ENCODE measurements at places on chromosomes 16 and 17.

DNA sequence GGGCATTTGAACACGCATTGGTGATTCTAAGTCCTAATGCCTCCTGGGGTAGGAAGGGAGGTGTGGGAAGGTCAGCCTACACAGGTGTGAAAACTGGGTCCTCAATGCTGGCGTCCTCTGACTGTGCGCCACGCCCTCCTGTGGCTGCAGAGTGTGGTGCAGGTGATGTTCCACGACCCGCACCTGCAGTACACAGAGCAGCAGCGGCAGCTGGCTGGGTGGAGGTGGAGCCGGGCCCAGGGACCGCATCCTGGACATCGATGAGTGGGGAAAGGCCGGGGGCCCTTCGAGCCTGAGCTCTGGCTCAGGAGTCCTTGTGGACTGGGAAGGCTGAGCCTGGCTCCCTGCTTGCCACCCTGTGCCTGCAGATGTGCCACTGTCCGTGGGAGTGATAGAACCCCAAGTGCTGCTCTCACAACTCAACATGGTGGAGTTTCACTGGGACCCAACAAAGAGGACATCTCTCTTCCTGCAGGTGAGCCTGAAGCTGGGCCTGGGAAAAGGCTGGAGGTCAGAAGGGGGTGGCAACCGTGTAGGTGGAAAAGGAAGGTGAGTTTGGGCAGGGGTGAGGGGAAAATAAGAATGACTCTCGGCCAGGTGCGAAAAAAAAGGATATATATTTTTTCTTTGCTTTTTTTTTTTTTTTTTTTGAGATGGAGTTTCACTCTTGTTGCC is 14.0 kb upstream of the STAC2 start:
- DNase-seq, result no peak

GRCh38 chr16:77227745-77228144 is 28.5 kb downstream of the SYCE1L start:
- no peak for DNase-seq

GRCh38 chr17:897970-898619 is 81.5 kb downstream of the NXN start:
- DNase-seq, result no peak

DNA sequence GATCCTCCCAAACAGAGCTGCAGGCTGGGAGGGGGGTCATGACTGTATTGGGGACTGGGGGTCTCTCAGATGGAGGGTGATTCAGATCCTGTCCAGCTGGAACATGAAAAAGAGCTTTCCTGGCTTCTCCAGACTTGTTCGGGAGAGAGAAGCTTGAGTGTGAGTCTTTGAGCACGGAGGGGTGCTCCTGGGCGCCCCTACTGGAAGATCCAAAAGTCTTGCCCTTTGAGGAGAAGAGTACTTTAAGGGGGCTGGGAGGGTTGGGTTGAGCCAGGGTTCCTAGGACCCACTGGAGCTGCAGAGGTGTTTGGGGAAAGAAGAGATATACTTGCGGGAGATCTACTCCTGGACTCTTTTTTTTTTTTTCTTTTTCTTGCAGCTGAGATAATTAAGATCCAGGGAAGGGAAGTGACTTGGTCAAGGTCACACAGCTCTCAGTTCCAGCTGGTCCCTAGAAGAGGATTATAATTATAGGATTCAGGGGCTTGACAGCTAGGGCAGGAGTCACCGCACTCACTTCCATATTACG is 8.4 kb downstream of the RARA start:
- DNase-seq, result no peak

GRCh38 chr17:44024271-44024663 is 9.5 kb upstream of the TMEM101 start:
- DNase-seq, result no peak

GRCh38 chr17:68248199-68248825 is 469 bp downstream of the AMZ2 start:
- DNase-seq, result no peak

DNA sequence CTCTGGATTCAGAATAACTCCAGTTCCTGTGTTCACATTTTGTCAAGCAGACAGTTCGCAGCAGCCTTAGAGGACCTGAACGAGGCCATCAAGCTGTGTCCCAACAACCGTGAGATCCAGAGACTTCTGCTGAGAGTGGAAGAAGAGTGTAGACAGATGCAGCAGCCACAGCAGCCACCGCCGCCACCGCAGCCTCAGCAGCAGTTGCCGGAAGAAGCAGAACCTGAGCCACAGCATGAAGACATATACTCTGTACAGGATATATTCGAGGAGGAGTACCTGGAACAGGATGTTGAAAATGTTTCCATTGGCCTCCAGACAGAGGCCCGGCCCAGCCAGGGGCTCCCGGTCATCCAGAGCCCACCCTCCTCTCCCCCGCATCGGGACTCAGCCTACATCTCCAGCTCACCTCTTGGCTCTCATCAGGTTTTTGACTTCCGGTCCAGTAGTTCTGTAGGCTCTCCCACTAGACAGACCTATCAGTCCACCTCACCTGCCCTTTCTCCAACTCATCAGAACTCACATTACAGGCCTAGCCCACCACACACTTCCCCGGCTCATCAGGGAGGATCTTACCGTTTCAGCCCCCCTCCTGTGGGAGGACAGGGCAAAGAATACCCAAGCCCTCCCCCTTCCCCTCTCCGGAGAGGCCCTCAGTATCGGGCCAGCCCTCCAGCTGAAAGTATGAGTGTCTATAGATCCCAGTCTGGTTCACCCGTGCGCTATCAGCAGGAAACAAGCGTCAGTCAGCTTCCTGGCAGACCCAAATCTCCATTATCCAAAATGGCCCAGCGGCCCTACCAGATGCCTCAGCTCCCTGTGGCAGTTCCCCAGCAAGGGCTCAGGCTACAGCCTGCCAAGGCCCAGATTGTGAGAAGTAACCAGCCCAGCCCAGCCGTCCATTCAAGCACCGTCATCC is 25.9 kb downstream of the CYB561 start:
- DNase-seq, result no peak

- no peak for DNase-seq
Measured at GRCh38 chr17:41512546-41513167, 6.0 kb downstream of the KRT15 start.

DNA sequence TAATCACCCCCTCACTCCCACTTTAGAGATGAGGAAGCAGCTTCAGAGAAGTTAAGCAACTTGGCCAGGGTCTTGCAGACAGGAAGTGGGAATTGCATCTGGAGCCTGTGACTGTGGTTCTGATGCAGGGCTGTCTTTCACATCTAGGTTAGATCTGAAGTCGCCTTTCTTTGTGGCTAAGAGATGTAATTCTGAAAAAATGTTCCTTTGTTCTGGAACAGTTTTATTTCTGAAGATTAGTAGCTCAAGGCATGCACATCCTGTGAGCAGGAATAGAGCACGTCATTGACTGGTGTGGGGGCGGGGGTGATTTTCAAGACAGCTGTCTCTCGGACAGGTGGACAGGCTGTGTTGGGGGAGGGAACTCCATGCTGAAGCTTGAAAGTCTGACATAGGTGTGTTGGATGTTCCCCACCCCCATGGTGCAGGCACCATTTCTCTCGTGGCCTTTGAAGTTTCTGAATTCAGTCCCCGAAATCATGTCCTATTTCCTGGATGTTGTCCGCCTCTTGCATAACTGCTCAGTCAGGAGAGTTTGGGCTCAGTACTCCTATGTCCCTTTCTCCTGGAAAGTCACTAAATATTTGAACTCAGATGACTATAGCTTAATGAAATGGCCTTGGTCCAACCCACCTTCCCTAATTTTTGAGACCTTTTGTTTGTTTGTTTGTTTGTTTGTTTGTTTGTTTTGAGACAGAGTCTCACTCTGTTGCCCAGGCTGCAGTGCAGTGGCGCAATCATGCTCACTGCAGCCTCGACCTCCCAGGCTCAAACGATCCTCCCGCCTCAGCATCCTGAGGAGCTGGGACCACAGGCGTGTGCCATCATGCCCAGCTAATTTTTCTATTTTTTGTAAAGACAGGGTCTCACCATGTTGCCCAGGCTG is 21.0 kb upstream of the HERPUD1 start:
- no peak for DNase-seq

DNA sequence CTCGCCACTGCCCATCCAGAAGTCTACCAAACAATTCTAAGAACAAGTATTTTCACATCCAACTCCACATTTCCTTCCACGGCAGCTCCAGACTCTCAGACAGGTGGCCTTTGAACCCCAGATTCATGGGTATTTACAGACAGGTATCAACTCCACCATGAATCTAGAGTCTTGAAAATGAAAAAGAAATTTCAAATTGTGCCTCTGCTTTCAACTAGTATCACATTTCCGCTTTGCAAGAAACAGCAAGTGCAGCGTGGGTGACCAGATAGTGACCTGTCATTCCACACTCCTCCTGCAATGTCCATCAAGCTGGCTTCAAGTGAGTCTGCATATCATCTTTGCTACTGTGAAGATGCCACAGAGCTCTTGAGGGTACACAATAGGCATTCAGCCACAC is 232.4 kb upstream of the RPL38 start:
- no peak for DNase-seq

GRCh38 chr17:6269478-6269877 is 165.4 kb downstream of the AIPL1 start:
- DNase-seq, result no peak

- no peak for DNase-seq
Measured at GRCh38 chr16:50974438-50975036, 176.5 kb downstream of the SALL1 start.

- no peak for DNase-seq
Measured at GRCh38 chr17:82280537-82280936, 7.0 kb upstream of the CSNK1D start.

DNA sequence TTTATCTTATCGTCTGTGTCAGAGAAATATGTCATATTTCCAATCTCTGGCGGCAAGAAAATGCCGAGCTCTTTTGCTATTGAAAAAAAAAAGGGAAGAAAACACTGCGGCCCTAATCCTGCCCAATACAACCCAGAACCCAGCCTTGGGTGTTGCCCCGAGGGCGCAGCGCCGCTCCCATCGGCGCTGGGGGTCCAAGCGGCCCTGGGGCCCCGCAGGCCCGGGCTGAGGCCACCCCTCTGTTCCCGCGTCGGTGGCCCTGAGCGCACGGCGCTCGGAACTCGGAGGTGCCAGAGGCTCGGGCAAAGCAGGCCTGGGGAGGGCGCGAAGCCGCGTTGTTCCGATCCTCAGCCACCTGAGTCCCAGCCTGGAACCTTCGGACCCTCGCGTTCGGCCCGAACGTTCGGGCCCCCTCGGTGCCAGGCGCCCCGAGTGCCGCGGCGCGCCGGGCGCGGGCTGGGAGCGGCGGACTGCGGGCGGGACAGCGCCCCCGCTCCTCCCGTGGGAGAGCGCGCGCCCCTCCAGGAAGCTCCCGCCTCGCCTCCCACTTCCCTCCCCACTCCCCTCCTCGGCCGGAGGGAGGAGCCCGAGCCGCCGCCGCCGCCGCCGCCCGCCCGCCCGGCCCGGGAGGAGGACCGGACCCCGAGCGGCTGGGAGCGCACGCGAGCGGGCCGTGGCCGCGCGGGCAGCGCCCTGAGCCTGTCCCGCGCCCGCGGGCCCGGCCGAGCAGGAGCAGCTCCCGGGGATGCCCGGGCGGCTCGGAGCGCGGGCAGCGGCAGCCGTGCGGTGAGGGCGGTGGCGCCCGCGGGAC is at the start of gene CPNE2:
CPNE2 (plus strand) TSS at position 609 of the 811 bp plus-strand sequence. CDS start 18,160 bp downstream, outside the sequence.
- no peak for DNase-seq

DNA sequence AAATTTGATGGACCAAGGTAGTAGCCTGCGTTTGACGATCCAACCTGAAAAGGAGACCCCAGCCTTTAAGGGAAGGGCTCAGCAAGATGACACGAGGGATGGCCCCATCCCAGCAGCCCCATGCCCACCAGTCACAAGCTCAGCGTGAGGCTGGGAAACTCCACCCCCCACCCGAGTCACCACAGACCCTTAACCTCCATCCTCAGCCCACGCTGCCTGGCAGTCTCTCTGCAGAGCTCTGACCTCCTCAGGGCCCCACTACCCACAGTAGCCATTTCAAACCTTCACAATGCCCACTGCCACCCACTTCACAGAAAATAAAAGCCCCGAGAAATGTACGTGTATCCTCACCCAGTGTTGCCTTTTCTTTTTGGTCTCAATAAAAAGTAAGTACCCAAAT is 18.7 kb downstream of the USP36 start:
- DNase-seq, result no peak

DNA sequence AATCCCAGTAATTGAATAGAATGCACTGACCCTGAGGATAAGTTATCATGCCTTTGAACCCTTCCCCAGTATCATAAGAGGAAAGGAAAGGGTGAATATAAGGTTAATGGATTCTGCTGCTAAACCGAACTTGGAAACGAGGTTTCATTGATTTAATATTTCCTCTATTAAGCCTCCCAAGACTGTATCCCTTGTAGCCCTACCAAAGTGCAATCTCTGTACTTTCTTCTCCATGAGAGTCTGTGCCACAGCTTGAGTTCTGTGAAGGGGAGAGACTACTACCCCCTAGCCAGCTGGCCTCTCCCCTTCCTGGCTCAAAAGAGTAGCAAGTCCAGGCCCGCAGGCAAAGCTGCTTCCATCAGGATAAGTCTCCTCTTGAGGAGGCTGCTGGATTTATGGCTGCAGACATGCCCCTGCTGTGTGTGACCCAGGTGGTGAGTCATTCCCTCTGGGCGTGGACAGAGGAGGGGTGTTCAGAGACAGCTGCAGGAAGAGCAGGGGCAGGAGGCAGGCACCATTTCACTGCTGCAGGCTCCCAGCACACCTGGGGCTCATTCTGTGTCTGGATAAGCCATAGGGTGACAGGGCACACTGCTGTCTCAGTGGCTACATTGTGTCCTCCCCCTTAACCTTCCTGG is 58.4 kb downstream of the TOM1L2 start:
- DNase-seq, result no peak

- DNase-seq, result no peak
Measured at GRCh38 chr16:75495076-75495674, at the start of gene CHST6. TSS of gene CHST6 (minus strand) at chr16:75495441. CDS start at chr16:75479828, 15,613 bp downstream.

GRCh38 chr17:66627985-66628384 is 206.9 kb upstream of the CACNG5 start:
- no peak for DNase-seq

DNA sequence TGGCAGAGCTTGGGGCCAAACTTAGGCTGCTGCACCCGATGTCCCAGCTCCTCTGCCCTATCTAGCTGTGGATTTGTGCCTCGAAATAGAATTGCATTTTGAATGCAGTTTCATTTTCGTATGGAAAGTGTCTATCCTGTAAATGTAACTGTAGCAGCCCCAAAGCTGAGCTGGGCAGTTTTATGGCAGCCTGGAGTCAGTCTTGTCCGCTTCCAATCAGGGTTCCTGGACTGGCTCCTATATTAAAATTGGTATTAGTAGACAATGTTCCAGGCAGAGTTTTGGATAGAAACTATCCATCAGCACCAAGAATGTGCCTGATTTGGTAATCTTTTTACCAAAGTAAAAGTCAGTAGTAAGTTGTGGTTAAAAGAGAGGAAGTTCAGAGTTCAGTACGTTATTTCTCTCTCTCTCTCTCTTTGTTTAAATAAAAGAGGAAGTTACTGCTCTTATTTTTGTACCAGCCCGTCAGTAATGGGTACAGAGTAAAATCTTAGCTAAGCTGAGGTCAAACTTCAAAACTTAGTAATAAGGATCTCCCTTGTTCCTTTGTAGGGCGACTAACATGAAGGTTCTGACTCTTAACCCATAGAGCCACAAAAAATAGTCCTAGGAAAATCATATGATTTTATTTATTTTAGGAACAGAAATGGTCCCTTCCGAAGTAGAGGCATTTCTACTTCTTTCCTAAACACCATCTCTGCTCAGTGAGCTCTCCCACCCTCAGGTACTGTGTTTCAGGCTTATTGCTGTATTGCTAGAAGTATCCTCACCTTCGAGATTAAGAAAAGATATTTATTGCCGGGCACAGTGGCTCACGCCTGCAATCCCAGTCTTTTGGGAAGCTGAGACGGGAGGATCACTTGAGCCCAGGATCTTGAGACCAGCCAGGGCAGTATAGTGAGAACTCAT is 28.0 kb downstream of the PRKCB start:
- no peak for DNase-seq

- no peak for DNase-seq
Measured at GRCh38 chr17:77312786-77313599, 172.2 kb downstream of the SEC14L1 start.

Data from vagina (tissue), 2 donors.